ENCODE measurements at places on chromosomes 3 and 15.
A peak's percentile ranks its signal among the peaks of the same experiment; 100 is the strongest.

GRCh38 chr15:58179206-58179605, 41.0 kb downstream of the AQP9 start:
- H3K27ac ChIP-seq = no peak overlapping the region
- no peak overlapping the region for H3K4me3 ChIP-seq
- no peaks in the 10 kb centered on the region for H3K27me3 ChIP-seq
- no peak for DNase-seq
- H3K36me3 ChIP-seq = no peaks in the 10 kb centered on the region

- H3K27me3 ChIP-seq = no peaks in the 10 kb centered on the region
- peak overlapping the region; percentile 63 for H3K4me3 ChIP-seq
- H3K27ac ChIP-seq = peak overlapping the region; percentile 75
- H3K36me3 ChIP-seq = no peaks in the 10 kb centered on the region
- peak; percentile 36 for DNase-seq
Measured at GRCh38 chr3:33658991-33659848, 58.8 kb downstream of the CLASP2 start.

- no peaks in the 10 kb centered on the region for H3K4me1 ChIP-seq
- DNase-seq = no peak
- no peak overlapping the region for H3K27ac ChIP-seq
- H3K4me3 ChIP-seq = no peak overlapping the region
Measured at GRCh38 chr3:157746391-157746790, 243.2 kb upstream of the VEPH1 start.

DNA sequence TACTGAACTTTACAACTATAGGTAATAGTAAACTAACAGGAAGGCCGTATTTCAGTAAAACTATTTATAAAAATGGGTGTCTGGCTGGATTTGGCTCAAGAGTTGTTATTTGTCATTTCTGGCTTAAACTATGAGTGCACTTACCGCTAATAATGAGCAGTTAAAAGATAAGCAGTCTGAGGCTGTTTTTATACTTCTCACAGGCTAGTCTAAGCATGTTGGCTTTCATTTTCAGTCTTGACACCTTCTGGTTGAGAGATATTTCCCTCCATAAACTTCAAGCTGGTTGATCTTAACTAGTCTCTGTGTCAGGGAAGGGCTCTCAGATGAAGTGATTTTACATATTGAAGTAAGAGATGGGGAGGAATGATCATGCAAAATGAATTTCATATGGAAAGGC, 96.1 kb downstream of the RSRC1 start:
- no peak overlapping the region for H3K4me3 ChIP-seq
- DNase-seq = no peak
- H3K4me1 ChIP-seq = no peaks in the 10 kb centered on the region
- no peak overlapping the region for H3K27ac ChIP-seq
- no peaks in the 10 kb centered on the region for H3K27me3 ChIP-seq

DNA sequence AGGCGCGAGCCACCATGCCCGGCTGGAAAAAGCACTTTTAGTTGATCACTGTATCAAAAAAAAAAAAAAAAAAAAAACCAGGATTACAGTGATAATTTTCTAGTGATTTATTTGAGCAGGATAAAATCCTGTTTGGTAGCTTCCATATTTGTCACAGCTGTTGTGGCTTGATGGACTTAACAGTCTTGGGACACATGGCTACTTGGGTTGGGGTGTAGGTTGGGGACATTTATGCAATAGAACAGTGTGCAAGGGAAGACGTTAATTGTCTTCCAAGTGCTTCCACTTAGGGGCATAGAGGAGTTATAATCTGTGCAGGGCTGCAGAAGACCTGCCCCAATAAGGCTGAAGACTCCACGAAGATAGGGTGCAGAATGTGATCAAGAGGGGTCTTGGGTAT, 106.9 kb upstream of the TNFAIP8L3 start:
- H3K27me3 ChIP-seq = no peaks in the 10 kb centered on the region
- H3K27ac ChIP-seq = no peak overlapping the region
- no peak for DNase-seq
- no peak overlapping the region for H3K4me3 ChIP-seq

- no peaks in the 10 kb centered on the region for H3K27me3 ChIP-seq
- no peak for DNase-seq
- H3K4me1 ChIP-seq = no peaks in the 10 kb centered on the region
Measured at GRCh38 chr3:34072297-34072696, 273.9 kb downstream of the PDCD6IP start.

DNA sequence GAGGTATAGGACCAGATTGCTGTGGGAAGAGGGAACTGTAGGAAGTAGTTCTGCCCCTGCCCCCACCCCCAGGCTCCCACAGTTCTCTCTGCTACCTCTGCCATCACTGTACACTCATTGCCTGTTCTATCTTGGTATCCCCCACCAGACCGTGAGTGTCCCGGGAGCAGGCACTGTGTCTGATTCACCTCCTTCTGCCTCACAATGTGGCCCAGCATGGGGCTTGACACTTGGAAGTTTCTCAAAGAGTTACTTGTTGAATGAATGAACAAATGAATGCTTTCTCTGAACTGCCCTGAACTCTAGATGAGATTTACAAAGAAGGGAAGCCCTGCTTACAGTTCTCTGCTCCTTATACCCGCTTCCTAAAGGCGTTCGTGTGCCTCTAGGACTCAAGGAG, 27.1 kb upstream of the PIK3CB start:
- no peaks in the 10 kb centered on the region for H3K27me3 ChIP-seq
- no peaks in the 10 kb centered on the region for H3K4me1 ChIP-seq
- DNase-seq = no peak

DNA sequence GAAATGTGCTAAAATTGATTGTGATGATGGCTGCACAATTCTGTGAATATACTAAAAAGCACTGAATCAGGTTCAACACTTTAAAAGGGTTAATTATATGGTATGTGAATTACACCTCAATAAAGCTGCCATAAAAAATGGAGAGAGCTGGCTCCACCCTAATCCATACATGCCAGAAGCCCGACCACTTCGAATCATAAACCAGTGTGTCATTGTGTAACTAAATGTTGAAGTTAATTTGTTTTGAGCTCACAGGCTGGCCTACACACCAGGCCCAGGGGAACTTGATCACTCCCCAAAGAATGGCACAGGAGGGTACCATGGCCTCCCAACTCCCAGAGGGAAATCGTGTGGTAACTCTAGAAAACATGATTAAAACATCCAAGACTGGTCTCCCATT, 14.0 kb downstream of the PLCD1 start:
- H3K27me3 ChIP-seq = no peaks in the 10 kb centered on the region
- H3K4me3 ChIP-seq = no peak overlapping the region
- no peak for DNase-seq
- H3K36me3 ChIP-seq = peaks cover 19% of the 10 kb centered on the region
- no peaks in the 10 kb centered on the region for H3K4me1 ChIP-seq
- H3K27ac ChIP-seq = no peak overlapping the region

DNA sequence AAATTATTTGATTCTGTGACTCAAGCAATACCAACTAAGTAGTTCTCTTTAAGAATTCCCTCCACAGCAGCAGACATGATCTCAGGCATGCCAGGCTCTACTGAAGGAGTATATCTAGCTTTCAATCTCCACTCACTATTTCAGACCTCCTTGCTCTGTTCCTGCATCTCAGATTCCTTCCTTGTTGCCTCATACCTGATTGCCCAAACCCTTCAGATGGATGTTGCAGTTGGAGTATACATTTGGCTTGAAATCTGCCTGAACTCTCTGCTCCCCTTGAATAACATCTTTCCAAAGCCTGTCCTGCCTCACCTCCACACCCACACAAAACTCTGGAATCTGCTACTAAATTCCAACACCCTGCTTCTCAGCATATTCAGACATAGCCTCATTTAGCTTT, 19.8 kb upstream of the TM4SF4 start:
- H3K27me3 ChIP-seq = no peaks in the 10 kb centered on the region
- H3K4me3 ChIP-seq = no peak overlapping the region
- no peak for DNase-seq
- no peaks in the 10 kb centered on the region for H3K36me3 ChIP-seq
- no peaks in the 10 kb centered on the region for H3K4me1 ChIP-seq

- no peak overlapping the region for H3K27ac ChIP-seq
- DNase-seq = no peak
- H3K36me3 ChIP-seq = no peaks in the 10 kb centered on the region
- H3K4me3 ChIP-seq = no peak overlapping the region
- no peaks in the 10 kb centered on the region for H3K4me1 ChIP-seq
Measured at GRCh38 chr3:186165331-186165730, 56.4 kb upstream of the ETV5 start.

- no peaks in the 10 kb centered on the region for H3K36me3 ChIP-seq
- DNase-seq = no peak
- no peak overlapping the region for H3K27ac ChIP-seq
Measured at GRCh38 chr3:101611023-101611422, 37.0 kb downstream of the PCNP start.

- H3K27me3 ChIP-seq = no peaks in the 10 kb centered on the region
- peak overlapping the region; percentile 32 for H3K27ac ChIP-seq
- H3K4me3 ChIP-seq = no peak overlapping the region
- no peaks in the 10 kb centered on the region for H3K36me3 ChIP-seq
- no peaks in the 10 kb centered on the region for H3K4me1 ChIP-seq
Measured at GRCh38 chr3:187011915-187012314, 81.6 kb downstream of the ST6GAL1 start.

DNA sequence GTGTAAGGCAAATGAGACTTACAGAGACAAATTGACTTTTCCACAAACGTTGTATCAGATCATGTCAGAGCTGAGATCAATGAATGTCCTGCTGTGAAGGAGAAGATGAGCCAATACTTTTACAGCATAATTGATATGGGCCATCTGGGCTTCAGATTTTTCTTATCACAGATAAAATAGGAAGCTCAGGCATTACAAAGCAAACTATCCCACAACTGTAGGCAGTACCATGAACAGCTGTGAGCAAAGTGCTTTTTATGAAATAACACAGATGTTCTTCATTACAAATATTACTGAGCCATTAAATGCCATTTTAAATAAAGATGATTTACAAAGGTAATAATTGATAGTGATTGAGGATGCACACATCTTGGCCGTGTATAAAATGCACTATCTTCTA, 852.3 kb downstream of the OTOL1 start:
- no peaks in the 10 kb centered on the region for H3K4me1 ChIP-seq
- H3K36me3 ChIP-seq = no peaks in the 10 kb centered on the region
- H3K27me3 ChIP-seq = no peaks in the 10 kb centered on the region
- no peak for DNase-seq
- no peak overlapping the region for H3K27ac ChIP-seq
